ENCODE measurements at places on chromosomes 12 and 14.

DNA sequence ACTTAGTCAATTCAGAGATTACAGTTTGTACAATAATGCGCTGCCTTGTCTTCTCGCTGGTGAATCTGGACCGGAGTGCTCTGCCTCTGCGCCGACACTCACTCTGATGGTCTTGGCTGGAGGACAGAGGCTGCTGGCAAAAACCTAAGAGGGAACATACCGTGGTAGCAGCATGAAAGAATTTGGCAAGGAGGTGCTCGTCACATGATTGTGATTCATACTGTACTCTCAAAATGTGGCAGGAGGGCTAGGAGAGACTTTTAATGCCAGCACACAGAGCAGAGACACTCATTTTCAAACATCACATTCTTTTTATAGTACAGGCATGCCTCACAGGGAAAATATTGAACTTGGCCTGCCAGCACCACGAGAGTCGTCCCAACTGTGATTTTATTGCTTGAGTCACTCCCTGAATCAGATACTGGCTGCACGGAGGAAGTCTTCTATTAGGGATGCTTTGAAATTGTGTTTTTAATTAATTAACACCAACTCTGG, 67.8 kb downstream of the HMGA2 start:
- DNase-seq: no peak

DNA sequence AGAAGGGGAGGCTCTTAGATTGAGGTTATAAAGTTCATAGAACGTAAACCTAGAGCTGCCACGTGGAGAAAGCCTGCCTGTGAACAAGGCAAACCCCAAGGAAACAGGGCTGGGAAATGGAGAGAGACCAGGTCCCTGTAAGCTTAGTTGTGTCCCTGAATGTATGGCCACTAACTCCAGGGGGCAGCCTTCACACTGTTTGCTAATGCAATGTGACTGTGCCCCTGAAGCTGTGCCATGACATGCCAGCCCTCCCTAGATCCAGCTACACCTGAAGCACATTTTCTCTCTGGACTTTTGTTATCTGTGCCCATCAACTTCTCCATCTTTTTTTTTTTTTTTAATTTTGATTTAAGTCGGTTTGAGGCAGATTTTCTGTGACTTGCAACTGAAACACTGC, 60.6 kb upstream of the TMCC3 start:
- no peak for DNase-seq

DNA sequence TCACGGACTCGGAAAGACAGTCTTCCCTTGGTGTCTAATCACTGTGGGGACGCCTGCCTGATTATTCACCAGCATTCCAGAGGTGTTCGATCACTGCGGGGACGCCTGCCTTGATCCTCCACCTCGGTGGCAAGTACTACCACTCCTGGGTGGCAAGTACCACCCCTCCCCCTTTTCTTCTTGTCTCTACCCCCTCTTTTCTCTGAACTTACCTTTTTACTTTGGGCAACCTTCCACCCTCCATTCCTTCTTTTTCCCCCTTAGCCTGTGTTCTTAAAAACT, 12.0 kb upstream of the LGMN start:
- no peak for DNase-seq

- no peak for DNase-seq
These were observed 123.3 kb downstream of the KCNC2 start for GRCh38 chr12:75086091-75087038.

DNA sequence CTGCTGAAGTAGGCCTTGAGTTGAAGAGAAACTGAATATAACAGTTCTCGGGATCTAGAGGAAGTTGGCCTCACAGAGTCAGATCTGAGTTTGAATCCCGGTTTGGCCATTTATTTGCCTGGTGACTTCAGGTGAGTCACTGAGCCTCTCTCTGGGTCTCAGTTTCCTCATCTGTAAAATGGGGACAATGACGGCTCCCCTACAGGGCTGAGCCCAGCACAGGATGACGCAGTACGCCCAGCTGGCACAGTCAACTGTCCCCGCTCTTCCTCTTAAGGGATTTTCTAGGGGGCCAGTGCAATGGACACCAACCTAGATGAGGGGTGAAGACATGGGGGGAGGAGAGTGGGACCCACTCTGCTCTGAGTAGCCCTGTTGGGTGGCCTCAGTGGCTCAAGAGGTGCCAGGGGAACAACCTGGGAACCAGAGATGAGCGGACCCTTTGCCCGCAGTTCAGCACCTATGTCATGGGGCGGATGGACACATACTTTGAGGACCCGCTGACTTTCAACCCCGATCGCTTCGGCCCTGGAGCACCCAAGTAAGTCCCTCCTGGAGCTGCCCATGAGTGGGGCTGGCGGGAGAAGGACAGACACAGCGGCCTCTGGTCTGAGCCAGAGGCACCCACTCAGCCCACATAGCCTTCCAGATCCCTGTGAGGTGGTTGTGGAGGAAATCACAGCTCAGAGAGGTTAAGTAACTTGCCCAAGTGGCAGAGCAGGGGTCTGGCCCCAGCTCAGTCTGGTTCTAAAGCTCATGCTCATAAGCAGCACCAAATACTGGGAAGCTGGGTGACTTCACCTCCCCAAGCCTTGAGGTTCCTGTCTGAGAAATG, 41.1 kb downstream of the CYP46A1 start:
- no peak for DNase-seq

GRCh38 chr14:64438181-64438841, 27.0 kb upstream of the AKAP5 start:
- no peak for DNase-seq

DNA sequence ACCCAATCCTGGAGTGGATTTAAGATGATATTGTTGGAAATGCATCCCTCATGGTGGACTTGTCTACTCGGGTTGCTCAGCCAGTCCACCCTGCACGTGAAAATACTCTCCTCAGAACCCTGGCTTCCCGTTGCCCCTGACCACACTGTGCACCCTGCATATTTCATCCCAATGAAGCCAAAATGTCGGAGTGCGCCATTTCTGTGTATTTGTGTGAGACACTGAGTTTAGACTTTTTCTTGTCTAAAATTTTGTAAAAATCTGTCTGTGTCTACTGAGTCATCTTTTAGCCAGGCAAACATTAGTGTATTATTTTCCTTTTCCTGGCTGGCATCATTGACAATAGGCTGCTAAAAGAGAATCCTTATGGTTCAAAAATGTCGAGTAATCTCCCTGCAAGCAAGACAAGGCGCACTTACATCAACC, 485 bp upstream of the PNMA1 start:
- peak; percentile 84 for DNase-seq

- no peak for DNase-seq
These were observed 133.7 kb downstream of the PAPOLA start for GRCh38 chr14:96635850-96636249.

- DNase-seq: no peak
These were observed 468.7 kb downstream of the NOVA1 start for GRCh38 chr14:26128931-26129671.

GRCh38 chr12:99137124-99137855, 492.2 kb downstream of the APAF1 start:
- no peak for DNase-seq

GRCh38 chr14:74425525-74426201, 347 bp downstream of the SYNDIG1L start:
- DNase-seq: no peak

DNA sequence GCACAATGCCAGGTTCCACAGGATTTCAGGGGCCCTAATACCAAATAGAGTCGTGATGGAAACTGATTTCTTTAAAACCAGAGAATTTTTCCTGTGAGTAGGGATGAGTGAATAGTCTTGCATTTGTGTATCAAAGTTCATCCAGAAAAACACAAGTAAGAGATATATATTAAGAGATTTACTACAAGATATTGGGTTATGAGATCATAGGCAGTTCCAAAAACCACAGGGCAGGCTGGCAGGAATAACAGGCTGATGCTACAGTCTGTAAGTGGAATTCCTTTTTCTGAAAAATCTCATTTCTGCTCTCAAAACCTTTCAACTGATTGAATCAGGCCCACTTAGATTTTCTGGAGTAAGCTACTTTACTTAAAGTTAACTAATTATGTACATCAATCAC, 1756.2 kb upstream of the SEL1L start:
- DNase-seq: no peak

GRCh38 chr12:130957304-130957621, 3.6 kb downstream of the ADGRD1 start:
- DNase-seq: no peak

DNA sequence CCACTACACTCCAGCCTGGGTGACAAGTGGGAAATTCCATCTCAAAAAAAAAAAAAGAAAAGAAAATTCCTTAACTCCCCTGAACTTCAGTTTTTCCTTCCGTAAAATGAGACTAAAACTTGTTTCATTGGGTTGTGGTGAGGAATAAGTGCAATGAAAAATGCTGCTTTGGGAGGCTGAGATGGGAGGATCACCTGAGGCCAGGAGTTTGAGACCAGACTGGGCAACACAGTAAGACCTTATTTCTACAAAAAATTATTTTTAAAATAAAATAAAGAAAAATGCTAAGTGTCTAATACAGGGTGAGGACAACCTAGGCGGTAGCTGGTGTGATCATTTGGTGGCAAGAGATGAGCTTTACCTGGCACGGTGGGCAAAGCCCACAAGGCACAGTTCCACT, 6.9 kb downstream of the SMAGP start:
- no peak for DNase-seq

DNA sequence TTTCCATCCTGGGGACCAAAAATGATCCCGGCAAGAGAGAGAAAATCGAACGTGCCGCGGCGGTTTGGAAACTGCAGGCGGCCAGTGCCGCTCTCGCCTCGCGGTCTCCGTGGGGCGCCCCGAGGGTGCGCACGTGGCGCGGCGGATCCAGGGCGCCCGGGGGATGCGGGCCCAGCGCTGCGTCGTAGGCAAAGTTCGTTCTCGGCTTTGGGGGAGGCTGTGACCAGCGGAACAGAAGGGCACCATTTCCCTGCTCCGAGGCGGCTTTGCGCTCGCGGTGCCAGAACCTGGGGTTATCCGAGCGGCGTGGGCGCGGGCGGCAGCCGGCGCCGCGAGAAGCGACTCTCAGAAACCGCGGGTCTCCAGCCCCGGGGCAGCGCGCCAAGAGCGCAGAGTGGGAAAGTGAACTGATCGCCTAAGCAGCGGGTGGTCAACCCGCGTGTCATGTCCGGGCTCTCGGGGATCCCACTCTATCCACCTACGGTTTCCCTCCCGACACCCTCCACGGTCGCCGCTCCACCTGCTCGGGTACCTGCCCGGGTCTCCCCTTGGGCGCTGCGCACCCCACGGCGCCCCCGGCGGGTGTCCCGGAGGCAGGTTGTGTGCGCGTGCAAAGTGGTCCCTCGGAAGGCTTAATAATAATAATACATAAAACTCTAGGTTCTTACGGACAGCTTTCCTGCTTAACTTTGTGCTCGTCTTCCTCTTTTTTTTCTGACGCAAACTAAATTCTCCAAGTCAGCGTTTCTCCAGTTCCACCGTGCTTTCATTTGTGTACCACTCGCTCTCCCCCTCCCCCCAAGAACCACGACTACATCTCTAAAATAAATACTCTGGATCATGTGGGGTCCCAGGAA, 1.2 kb downstream of the ESRRB start:
- no peak for DNase-seq

- DNase-seq: no peak
These were observed 32.4 kb downstream of the LMO3 start for GRCh38 chr12:16573398-16574077.

GRCh38 chr14:23664207-23664885, 28.2 kb downstream of the DHRS2 start:
- no peak for DNase-seq

DNA sequence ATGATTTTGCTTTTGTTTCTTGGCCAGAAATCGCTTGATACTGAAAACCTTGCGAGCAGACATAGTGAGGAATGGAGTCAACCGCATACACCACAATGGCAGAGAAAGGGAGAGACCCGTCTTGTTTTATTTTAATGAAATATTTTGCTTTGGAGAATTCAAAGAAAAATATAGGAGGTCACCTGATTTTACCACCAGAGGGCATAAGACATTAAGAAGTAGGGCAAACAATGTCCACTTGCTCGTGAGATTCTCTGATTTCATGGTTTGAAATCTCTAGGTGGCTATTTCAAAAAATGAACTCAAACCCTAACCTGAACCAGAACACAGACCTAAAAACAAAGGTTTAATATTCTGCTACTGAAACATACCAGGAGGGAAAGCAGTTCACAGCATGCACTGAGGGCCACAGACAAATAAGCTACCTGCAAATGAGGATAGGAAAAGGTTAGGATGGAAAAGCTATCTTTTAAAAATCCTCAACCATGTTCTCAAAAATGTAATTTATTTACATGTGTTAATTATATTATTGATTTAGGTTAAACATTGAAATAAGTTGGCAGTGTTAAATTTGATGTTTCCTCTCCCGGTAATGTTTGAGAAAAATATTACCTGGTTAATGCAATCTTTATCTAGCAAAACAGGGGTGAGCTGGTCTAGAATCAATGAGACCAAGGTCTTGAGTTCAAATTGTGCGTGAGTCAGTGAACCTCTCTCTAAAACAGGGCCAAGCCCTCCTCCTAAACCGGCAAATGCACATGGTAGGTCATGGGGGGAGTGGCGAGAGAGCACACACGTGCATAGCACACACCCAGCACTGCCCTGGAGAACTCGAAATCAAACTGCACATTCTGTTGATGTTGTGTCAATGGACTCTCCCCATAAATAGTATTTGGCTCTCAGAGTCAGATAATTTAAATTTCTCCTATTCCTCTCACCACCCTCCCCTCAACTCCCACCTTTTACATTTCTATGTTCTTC, 12.5 kb downstream of the IFNG-AS1 start:
- DNase-seq: no peak

- DNase-seq: no peak
These were observed 5.5 kb upstream of the DDX23 start for GRCh38 chr12:48857278-48857994.

DNA sequence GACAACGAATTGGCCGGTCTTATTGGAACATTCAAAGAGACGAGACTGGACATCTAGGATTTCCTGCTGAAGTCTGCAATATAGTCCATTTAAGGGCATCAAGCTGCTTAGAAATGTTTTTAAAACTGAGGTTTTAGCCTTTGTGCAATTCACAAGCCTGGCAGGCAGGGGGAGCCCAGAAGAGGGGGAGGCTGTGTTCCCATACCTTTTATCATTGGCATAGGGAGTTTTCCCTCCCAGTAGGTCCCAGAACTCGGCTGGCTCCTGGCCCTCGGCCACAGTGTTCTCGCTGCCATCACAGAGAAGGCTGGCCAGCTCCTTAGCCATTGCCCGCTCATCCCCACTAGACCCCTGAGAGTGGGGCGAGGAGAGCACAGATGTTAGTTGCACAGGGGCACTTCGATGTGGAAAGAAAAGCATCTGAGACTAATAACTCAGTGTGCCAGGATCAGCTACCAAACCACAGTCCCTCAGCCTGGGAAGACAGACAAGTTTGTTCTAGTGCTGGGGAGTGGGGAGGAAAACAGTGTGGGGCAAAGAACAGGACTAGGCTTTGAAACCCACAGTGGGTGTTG, 15.1 kb downstream of the AVIL start:
- peak; percentile 3 for DNase-seq

DNA sequence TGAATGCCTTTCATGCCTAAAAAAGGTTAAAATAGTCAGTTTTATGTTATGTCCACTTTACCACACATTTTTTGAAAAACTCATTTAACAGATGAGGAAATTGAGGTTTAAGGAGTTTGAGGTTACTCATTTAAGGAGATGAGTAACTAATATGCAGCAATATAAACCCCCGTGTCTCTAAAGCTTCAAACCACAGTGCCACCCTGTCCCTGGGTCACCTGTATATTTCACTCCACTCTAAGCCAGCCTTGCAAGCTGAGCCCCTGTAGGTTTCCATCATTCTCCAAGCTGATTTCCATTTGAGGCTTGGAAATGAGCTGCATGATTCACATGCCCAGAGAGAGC, 64.4 kb downstream of the NUAK1 start:
- no peak for DNase-seq

GRCh38 chr12:131218026-131218922, 264.6 kb downstream of the ADGRD1 start:
- DNase-seq: no peak

Measured in NCI-H748 treated with DMSO at 0.1 percent for 48 hours (cell line).